ENCODE measurements at places on chromosomes 12 and 14.
A peak's percentile ranks its signal among the peaks of the same experiment; 100 is the strongest.

DNA sequence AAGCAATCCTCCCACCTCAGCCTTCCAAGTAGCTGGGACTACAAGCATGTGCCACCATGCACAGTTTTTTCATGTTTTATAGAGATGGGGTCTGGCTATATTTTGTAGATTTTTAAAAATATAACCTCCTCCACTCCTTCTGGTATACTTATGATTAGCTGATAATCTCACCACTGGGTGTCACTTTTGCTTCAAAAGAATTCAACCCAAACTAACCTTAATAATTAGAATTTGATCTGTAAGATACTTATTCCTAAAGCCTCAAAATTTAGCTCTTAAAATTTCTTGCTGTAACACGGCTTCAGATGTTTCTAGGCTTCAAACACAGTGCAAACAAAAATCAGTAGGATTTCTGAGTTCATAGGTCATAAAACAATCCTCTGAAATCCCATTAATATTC lies 130.3 kb downstream of the CEP83 start:
- DNase-seq, result no peak

- DNase-seq, result no peak
Observed at GRCh38 chr12:56931474-56931978, 2.7 kb downstream of the SDR9C7 start.

GRCh38 chr14:78092040-78092439 lies 78.1 kb upstream of the NRXN3 start:
- no peak for DNase-seq

DNA sequence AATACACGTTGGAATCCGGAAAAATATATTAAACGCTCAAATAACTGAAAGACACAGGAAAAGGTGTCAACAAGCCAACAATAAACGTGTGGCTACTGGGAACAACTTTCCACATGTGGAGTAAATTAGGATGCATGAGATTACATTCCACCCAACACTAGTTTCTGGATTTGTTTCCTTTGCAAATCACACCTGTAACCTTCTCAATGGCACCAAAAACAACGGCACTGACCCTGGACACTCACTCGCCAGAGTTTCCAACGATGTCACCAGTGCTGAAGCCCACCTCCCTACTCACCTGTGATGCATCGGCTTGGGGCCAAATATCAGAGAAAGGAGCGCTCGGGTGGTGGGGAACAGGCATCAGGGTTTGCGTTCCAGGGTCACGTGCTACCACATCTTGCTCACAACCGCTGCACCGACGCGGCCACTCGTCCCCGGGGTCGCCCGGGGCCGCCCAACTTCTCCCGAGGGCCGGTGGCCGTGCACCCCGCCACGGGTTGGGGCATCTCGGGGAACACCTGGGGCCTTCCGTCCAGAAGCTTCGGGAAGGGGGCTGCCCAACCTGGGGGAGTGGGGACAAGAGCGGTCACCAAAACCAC lies 629 bp downstream of the PRDM4 start:
- no peak for DNase-seq

DNA sequence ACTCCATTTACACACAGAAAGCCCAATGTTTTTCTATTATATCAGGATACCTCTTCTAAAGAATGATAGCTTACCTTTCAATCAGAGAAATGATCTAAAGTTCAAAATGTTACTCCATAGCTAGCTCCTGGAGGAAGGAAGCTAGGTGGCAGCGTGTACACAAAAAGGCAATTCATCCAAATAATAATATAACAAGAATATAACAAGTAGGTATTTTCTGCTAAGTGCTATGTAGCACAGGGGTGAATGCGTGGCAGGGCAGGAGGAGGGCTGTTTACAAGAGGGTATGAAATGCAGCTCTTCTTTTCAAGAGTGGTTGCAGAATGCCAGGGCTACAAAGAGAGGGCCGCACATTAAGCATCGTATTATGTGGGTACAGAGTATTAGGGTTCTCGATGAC lies 663 bp upstream of the SNAPC1 start:
- no peak for DNase-seq

DNA sequence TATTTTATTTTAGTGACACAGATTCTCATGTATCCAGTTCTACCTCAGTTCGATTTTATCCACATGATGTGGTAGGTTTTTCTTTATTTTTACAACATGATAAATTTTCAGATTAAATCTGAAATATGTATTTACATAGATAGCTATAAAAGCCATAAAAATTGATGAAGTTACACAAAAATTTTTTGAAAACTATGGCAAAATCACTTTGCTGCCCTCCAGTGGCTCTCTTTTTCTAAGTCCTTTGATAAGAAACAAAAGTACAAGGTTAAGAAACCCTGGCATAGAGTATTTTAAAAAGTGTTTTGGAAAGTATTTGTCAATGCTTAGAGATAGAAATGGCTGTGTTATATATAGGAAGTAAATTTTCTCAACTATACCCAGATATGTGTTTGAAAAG lies 104.2 kb downstream of the PCNX1 start:
- no peak for DNase-seq

GRCh38 chr12:89236237-89236636 lies 116.1 kb downstream of the DUSP6 start:
- DNase-seq, result no peak

DNA sequence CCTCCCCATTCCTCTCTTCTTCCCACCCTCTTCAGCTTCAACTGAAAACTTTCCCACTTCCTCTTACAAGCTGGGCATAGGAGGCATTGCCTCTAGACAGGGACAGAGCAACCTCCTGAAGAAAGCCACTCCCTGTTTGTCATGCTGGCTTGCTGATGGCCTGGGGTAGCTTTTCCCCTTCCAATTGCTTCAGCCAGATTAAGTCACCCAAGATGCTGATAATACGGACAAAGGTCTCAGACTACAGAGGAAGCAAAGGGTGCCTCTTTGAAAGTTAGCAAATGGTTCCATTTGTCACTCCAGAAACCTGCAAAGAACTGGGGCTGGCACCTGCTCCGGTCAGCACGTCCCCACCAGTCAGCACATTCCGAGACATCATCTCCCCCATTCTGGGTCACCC lies 6.0 kb downstream of the KRT2 start:
- DNase-seq, result no peak

- DNase-seq, result no peak
Observed at GRCh38 chr12:4809013-4809448, 88.8 kb downstream of the GALNT8 start.

GRCh38 chr12:39581592-39581991 lies 38.0 kb downstream of the ABCD2 start:
- no peak for DNase-seq

DNA sequence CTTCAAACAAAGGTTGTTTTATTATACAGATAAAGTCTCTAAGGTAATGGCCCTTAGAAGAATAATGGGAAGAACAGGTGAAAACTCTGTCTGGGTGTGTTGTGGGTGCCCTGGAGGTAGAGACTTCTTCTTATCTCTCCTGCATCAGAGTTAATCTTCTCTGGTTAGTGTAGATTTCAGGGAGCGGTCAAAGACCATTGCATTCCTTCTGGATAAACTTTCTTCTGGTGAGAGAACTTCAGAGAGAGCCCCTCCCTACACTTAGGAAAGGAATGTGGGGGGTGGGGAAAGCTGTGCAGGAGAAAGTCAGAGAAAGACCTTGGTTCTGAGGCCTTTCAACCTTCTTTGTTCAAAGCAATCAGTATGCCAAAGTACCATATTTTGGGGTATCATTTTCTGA lies 658.5 kb downstream of the DIO2 start:
- no peak for DNase-seq

DNA sequence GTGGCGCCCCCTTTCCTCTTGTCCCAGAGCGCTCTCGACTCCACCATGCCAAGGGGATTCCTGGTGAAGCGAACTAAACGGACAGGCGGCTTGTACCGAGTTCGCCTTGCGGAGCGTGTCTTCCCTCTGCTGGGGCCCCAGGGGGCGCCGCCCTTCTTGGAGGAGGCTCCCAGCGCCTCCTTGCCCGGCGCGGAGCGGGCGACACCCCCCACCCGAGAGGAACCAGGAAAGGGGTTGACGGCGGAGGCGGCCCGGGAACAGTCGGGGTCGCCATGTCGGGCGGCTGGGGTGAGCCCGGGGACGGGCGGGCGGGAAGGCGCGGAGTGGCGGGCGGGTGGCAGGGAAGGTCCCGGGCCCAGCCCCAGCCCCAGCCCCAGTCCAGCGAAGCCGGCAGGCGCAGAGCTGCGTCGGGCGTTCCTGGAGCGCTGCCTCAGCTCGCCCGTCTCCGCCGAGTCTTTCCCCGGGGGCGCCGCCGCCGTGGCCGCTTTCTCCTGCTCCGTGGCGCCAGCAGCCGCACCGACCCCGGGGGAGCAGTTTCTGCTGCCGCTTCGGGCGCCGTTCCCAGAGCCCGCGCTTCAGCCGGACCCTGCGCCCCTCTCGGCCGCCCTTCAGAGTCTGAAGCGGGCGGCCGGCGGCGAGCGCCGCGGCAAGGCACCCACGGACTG lies 376 bp downstream of the INSM2 start:
- DNase-seq, result no peak

- peak; percentile 41 for DNase-seq
Observed at GRCh38 chr12:132559652-132560363, 50.6 kb downstream of the LRCOL1 start.

DNA sequence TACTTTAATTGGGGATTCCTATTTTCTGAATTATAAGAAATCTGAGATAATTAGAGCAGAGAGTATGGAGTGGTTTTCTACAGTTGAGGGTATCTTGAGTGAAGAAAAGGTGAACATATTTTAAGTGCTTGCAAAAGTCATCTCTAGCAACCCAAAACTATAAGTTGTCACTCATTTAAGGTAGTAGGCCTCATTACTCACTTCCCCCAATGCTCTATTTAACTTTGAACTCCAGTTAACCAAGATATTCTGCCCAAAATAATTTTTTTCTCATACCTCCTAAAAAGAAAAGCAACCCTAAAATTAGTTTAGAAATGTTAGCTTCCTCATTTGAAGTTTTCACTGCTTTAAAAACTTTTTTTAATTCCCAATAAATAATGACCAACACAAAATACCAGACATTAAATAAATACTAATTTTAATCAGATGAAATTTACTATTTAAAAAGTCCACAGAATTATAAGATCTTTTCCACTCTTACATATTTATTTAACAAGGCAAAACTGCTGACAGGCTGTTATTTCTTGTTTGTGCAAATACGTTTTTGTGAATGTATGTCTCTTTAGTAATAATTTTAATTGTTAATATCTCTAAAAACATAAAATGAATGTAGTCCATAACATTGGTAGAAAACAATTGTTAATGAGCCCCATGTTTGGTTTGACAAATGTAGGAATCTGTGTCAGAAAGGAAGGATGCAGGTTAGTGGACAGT lies 47.8 kb downstream of the VRK1 start:
- DNase-seq, result no peak

DNA sequence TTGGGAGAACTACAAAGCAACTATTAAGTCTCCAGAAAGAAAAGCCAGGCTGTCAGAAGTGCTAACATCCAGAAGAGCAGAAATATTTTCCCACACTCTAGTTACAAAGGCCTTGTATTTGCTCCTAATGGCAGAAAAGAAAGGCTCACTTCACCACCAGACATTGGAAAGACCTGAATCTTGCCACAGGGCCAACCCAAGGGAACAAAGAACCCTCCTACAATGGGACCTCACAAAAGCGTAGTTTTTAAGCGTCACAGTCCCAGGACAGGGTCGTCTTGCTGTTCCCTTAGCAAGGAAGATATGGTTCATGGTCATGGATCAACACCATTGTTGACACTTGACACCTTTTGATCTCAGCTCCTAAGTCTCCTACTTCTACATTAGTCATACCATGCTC lies 119.1 kb downstream of the RPS29 start:
- DNase-seq, result no peak

- DNase-seq, result no peak
Observed at GRCh38 chr14:38999949-39000348, 103.1 kb downstream of the SEC23A start.

- no peak for DNase-seq
Observed at GRCh38 chr14:77848031-77848430, 48.1 kb downstream of the ADCK1 start.

DNA sequence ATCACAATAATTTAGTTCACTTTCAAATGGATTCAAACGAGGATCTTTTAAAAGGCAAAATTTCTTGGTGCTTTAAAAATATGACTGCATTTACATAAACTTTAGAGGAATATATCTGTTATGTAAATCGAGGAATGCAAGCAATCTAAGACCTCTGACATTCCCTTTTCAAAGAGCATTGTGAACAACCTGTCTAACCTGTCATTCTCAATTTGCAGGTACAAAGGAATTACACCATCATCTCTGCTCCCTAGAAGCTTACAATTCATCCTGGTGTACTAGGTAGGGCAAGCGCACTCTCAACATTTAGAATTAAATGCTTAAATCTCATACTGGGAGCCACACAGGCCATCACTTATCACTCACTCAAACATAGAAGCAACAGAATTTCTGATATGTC lies 35.6 kb downstream of the BMP4 start:
- DNase-seq, result no peak

DNA sequence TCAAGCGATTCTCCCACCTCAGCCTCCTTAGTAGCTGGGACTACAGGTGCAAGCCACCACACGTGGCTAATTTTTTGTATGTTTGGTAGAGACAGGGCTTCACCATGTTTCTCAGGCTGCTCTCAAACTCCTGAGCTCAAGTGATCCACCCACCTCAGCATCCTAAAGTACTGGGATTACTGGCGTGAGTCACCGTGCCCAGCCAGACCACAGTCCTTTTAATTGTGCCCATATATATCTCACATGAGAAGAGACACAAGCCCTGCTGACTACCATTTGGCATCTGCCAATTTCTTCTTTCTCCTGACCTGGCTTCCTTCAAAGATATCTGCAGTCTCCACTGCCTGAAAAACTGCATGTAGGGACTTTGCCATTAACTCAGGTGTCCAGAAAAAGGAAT lies 142.5 kb downstream of the DPY19L2 start:
- no peak for DNase-seq

DNA sequence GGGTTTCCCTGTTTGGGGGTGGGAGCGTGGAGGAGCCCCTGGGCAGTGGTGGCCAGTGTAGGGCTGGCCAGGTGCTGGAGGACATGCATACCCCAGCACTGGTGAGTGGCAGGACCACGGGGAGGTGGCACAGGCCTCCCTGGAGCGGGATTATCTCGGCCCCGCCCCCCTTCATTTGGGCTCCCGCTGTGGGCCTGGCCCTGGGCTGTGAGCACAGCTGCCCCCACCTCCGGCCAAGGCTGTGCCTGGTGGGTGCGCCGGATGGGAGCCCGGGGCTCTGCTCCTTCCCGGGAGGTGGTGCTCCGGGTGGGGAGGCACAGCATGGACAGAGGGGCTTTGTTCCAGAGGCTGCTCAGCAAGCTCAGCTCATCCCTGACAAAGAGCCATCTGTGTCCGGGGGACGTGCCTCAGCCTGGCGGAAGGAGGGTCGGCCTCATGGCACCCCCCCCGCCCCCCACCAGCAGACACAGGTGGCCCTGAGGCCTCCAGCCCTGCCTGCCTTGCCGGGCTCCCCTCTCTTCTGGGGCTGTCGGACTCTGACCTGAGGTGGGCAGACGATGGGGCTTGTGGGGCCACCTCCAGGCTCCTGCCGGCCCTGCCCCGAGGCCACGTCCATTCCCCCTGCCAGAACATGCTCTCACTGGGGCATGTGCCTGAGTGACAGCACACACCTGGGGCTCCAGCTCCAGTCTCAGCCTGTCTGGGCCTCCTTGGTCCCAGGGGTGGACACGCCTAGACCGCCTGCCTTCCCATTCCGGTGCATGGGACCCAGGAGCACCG lies 8.4 kb downstream of the TEDC1 start:
- no peak for DNase-seq

- DNase-seq, result no peak
Observed at GRCh38 chr14:74804219-74804825, 41.2 kb downstream of the YLPM1 start.

Measured in NCI-H2107 (cell line).